ENCODE measurements at places on chromosomes 11 and 22.

- DNase-seq: no peak
Observed at GRCh38 chr11:119531056-119531455, 108.1 kb upstream of the THY1 start.

GRCh38 chr11:118318581-118319336 lies 14.2 kb downstream of the CD3E start:
- DNase-seq: no peak

DNA sequence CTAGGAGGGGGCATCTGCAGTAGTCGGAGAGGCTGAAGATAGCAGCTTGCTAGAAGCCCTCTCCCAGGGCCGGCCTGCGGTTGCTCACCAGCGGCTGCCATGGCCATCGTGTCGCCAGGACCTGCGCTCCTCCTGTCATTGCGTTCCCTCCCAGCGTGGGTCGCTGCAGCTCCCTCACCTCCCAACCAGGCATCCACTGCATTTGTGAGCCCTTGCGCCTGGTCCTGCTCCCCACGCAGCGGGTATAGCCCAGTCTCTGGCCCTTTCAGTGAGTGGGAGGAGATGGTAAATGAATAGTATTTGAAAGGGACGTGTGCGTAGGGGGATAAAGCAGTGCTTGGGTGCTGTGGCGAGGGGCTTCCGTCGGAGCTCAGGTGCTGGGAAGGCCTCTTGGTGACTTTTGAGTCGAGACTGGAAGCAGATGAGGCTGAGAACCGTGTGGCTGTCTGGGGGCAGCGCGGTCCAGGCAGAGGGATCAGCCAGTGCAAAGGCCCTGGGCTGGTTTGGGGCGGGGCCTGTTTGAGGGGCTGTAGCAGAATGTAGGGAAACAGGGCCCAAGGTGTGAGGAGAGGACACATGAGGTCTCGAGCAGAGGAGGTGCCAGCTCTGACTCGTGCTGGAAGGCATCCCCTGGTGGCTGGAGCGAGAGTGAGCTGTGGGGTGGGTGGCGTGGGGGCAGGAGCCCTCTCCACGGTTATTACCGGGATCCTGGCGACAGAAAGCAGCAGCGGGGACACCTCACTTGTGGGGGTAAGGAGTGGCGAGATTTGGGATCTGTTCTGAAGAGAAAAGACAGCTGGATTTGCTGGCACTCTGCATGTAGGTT lies 39.3 kb downstream of the LRP5 start:
- no peak for DNase-seq

DNA sequence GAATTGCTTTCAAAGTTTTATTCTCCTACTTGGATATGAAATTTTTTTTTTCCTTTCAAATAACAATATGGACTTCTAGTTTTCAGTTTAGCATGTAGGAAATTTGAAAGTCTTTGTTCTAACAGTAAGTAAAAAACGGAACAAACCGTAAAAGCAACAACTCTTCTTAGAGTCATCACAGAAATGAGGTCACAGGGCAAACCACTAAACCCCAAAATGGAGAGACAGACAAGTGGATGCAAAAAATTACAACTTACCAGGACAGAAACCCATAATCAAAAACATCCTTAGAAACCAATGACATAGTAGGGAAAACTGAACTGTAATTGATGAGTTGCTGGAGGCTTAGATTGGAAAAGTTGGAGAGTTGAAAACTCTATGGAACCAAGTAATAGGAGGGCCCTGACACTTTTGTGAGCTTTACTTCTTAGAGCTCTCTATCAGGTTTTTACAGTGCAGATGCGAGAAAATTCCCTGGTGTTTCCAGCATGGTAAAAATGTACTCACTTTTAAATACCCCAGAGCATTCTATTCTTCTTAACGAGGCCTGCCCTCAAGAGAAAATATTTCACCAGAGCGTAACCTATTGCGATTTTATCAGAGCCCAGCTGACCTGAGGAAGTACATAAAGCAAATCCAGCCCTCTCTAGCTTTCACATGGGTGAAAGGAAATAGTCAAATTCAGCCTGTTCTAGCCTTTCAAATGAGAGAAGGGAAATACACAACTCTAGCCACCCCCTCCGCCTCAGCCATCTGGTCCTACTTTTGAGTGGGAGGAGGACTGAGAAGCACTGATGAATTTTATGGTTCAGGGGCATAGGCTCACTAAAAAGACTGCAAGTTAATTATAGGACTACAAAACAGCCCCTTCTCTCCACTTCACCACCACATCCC lies 39.1 kb downstream of the CASP12 start:
- no peak for DNase-seq

GRCh38 chr11:63837027-63837688 lies 1.8 kb upstream of the MARK2 start:
- peak; percentile 84 for DNase-seq

GRCh38 chr11:87719326-87720073 lies 455.7 kb downstream of the RAB38 start:
- no peak for DNase-seq

DNA sequence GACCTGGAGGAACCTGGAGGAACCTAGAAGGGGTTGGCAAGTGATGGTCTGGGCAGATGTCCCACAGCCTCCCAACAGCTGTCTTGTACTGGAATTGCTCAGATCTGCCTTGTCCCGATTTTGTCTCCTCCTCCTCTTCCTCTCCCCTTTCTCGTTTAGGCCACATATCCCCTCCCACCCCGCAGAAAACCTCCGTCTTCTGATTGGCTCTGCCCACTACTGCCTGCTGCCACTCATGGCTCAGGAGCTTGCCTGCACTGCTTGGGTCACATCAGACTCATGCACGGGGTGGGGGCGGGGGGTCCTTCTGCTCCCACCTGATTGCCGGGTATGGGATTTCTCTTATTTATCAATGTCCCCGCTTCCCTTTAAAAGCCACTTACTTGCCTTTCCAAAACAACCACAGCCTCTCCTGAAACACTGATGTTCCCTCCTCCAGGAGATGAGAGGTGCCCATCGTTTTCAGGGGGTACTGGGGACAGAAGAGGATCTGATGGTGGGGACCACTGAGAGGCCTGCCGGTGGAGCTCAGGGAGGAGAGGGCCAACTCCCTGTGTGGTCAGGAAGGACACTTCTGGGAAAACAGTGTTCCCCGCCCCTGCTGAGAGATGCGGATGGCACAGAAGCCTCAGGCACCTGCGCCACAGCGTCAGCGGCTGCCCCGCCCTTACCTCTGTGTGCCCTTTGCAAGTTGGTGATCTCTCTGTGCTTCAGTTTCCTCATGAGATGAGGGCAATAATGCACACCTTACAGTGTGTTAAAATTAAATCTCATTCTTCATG lies 14.7 kb downstream of the TOM1 start:
- DNase-seq: no peak

DNA sequence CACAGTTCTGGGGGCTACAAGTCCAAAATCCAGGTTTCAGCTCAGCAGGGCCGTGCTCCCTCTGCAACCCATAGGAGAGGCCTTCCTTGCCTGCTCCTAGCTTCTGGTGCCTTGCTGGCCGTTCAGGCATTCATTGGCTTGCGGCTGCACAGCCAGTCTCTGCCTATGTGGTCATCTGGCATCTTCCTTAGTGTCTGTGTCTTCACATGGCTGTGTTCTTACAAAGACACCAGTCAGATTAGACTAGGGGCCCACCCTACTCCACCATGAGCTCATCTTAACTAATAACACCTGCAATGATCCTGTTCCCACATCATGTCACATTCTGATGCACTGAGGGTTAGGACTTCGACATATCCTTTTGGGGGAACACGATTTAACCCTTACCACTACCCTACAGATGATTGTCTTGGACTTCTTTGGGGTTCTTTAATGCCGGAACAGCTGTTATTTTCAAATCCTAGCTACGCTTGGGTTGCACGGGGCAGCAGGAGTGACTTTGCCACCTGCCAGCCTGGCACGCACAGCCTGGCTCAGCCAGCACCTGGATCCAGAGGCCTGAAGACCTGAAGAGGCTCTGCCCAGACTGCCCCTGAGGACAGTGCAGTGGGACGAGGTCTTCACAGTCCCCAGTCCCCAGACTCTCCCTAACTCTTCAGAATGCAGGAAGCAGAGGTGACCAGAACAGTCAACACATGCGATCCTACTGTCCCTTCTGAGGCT lies 7.7 kb upstream of the NEAT1 start:
- no peak for DNase-seq

- DNase-seq: no peak
Observed at GRCh38 chr11:80925321-80925720, 1484.5 kb upstream of the TENM4 start.

DNA sequence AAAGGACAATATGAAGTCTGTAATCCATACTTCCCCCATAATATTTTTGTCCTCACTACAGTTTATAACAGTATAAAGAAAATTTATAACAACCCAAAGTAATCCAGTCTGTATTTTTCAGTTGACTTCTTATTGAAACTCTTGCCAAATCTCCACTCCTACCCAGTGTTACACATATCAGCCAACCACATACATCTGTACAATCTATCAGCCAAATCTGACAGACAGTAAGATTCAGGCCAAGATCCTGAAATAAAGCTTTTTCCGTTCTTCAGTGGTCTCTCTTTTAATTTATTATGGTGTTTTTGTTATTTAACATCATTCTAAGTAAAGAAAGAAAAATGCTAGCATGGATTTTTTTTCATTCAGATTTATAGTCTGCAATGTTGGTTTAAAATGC lies 2370.9 kb upstream of the RAG2 start:
- no peak for DNase-seq

- DNase-seq: no peak
Observed at GRCh38 chr11:36273110-36273509, 16.1 kb downstream of the COMMD9 start.

GRCh38 chr11:63970902-63971301 lies 3.5 kb upstream of the COX8A start:
- DNase-seq: no peak

DNA sequence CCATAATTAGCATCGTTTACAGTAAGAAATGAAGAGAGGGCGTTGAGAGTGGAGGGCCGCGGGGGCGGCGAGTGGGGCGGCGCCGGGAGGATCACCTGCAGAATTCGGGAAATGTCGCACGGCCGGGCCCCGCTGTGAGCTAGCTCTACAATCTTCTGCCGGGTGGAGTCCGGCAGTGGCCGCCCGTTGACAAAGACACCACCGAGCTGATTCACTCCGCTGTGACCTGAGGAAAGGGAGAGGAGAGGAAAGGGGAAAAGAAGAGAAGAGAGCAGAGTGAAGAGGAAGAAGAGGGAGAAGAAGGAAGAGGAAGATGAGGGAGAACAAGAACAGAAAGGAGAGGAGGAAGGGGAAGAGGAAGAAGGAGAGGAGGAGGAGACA lies 8.5 kb downstream of the PAX6 start:
- DNase-seq: no peak

GRCh38 chr22:22022255-22022840 lies 39.8 kb upstream of the TOP3B start:
- DNase-seq: no peak

DNA sequence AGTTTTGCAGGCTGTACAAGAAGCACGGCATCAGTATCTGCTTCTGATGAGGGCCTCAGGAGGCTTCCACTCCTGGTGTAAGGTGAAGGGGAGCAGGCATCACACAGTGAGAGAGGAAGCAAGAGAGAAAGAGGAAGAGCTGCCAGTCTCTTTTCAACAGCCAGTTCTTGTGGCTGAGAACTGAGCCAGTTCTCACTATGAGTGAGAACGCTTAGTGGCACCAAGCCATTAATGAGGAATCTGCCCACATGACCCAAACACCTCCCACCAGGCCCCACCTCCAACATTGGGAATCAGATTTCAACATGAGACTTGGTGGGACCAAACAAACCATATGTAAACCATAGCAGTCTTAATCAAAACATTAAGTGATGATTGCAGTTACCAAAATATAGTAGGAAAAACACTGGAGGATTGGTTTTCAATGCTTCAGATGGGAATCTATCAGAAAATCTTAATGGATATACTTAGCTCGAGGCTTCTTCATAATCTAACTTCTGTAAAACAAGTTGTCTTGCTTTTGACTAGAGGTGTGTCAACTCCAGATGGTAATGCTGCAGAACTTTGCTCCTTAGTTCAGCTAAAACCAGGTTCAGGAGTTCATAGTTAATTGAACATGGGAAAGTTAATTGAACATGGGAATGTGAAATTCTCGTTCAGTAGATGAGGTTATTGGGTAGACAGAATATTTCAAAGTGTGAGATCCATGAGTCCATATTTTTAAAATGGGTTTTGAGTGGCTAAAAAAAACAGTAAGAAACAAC lies 12.2 kb downstream of the FAR1 start:
- no peak for DNase-seq

- no peak for DNase-seq
Observed at GRCh38 chr22:20524004-20524481, 16.6 kb downstream of the MED15 start.

DNA sequence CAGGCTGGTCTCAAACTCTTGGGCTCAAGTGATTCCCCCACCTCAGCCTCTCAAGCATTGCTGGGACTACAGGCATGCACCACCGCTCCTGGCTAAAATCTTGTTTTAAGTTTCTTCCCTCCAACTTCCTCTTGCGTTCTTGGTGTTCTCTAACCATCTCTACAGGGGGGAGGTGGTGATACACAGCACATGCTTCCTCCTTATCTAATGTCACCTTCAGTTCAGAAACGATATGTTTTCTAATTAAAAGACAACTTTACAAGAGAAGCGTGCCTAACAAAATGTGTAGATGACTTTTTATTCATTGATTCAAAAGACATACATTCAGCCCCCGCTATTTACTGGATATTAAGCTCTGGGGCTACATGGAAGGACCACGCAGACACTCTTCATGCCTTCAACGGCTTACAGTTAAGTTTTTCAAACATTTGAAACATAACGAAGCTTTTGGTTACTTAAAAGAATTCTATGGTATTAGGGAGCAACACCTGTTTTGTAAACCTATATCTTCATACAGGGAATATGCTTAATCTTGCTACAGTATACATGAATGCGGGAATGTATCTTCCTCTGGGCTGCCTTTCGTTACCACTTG lies 933 bp upstream of the DLAT start:
- no peak for DNase-seq

DNA sequence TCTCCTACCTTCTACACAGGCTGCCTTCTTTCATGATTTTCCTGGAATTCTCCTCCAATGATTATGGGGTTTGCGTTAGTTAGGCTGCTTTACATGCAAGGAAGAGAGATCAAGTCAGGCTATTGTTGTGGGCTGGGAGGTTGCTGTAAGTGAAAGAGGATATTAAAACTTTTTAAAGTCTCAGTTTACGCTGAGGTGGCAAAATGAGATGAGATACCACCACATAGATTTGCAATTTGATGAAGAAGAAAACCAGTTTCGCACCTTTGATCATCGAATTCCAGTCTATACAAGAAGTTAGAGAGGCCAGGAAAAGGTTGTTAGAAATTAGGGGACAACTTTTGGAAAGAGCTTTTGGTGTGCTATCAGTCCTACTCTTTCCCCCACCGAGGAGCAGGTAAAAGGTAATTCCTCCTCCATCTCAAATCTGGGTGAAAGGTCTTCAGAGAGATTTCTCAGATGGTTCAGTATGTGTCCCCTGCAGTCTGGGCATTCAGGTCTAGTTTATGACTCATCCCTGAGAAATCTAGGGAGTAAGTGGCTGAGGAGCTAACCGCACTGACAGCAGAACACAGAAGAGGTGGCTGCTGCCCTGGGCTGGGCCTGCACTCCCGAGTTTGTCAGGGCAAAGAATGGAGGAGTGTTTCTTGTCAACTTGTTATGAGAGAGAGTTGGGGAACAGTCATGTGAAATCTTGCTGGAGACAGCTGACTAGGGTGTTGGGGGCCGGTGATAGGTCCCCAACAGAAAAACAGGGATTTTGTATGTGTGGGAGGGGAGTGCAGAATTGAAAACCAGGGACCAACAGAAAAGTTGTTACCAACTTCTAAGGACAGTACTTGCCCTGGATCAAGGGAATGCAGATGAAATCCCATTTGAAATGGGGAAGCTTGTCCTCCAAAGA lies 34.7 kb downstream of the CCDC83 start:
- DNase-seq: no peak

Measured in stimulated activated CD8-positive, alpha-beta memory T cell treated with anti-CD3 and anti-CD28 coated beads, Interleukin-4, amount 100 ng/mL, for 48 hours (primary cell).